ENCODE measurements at places on chromosomes 5 and 9.

DNA sequence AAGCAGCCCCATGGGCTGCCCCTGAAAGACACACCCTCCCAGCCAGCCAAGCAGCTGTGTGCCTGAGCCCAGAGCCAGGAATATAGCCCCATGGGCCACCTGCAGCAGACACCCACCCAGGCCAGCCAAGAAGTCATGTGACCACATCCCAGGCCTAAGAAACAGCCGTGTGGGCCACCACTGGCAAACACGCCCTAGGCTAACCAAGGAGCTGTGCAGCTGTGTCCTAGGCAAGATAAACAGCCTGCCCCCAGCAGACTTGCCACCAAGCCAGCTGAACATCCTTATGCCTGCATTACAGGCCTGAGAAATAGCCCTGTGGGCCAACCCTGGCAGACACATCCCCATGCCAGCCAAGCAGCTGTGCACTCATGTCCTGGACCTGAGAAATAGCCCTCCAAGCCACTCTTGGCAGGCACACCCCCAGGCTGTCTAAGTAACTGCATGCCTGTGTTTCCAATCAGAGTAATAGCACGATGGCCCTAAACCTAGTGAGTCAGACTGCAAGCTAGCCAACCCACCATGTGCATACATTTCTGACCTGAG, 143.0 kb downstream of the ADAMTS6 start:
- no peak for DNase-seq

- no peak for DNase-seq
Observed at GRCh38 chr9:15423231-15423985, 732 bp downstream of the SNAPC3 start.

DNA sequence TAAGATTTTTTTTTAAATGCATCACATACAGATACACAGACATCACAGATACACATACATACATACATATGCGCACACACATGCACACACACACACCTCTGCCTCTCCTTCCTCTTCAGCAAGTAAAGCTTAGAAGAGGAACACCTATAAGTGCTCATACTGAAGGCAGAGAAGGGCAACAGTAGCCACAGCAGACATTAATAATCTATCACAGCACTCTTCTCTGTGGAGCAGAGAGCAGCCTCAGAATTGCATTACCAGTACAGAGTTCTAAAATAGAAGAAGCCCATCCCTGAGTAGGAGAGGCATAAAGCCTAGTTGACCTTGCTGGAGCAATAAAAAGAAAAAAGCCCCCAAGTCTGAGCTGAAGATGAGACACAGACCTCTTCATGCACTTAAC, 110.6 kb downstream of the MLLT3 start:
- no peak for DNase-seq

GRCh38 chr5:90174236-90174635, 235.3 kb downstream of the CETN3 start:
- no peak for DNase-seq

DNA sequence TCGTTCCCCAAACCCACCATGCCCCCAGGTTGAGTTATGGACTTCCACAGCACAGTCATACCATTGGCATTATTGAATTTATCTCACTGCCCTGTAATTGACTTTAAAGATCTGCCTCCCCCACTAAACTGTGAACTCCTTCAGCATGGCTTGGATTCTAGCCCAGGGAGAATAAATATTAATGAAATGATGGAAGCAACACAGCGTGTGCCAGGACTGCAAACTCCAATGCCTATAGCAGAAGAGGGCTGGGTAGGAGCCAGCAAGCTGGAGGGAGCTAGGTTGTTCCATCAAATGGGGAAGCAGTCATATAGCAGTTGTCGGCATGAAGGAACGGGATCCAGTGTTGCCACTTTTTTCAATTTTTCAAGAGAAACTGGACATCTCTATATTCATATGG, 69.0 kb upstream of the MSX2 start:
- DNase-seq, result no peak

DNA sequence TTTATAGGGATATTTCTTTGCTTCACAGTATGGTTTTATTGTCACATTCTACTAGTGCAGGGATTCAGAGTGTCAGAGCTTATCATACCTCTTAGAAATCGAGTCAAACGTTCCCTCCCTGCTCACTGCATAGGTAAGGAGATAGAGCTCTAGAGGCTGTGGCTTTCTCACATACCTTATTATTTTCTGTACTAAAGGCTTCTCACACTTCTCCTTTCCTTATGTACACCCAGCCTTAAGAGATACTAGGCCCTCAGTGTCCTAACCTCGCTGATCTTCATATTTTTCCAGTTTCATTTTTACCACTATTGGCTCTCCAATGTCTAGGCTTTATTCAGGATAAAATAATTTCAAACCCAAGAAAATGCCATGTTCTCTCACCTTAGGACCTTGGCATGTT, 297.3 kb upstream of the RIOK2 start:
- no peak for DNase-seq

- no peak for DNase-seq
Observed at GRCh38 chr5:139569270-139569955, 8.3 kb downstream of the UBE2D2 start.

DNA sequence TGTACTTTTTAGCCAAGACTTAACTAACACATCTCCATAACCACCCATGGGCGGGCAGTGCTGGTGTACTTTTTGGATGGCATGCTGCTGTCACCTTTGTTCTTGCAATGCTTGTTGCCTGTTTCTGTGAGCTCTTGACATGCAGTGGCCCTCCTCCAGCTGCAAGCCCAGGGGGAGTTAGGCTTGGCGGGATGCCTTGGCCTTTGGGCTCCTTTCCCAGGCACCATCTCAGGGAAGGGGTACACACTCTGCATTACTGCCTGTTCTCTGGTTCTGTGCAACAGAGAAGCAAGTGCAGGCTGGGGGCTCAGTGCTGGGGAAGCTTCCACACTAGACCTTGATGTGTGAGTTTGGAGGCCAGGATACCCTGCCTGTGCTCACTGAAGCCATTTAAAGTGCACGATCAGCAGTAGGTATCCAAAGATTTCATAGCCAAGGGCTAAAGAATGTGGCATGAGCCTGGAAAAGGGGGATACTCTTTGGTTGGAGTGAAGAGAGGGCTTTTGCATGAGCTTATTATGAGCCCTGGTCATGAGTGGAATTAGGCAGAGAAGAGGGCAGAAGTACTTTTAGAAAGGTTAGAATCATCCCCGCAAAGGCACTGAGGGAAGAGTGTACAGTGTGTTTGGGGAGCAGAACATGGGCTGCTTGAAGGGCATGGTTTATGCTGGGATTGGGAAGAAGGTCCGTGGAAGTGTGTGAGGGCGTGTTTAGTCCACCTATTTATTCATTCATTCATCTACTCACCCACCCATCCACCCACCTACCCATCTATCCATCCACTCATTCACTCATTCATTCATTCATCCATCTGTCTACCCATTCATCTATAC, 22.5 kb downstream of the PSAT1 start:
- no peak for DNase-seq

DNA sequence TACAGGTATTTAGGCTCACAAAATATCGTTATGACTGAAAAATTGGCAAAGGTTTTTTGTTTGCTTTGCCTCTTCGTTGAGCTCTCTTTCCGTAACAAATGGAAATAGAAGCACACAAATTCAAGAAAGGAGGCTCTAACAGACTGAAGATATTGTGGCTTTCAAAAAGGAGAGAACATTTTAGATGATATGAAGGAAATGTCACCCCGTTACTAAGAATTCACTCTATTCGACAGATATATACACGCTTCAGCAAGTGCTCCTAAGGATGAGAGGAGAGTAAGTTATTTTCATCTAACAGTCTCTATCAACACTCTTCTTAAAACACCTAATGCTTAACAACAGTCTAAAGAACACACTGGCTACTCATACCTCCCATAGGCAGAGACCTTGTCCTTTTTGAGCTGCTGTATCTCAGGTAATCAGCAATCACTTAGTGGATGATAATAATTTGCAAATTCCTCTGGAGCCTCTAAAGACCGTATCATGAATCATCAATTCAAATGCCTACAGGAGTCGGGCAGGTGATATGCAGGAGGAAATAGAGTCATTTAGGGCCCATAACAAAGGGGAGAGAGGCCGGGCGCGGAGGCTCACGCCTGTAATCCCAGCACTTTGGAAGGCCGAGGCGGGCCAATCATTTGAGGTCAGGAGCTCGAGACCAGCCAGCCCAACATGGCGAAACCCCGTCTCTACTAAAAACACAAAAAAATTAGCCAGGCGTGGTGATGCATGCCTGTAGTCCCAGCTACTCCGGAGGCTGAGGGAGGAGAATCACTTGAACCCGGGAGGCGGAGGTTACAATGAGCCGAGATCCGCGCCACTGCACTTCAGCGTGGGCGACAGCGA, 1.4 kb upstream of the HSDL2 start:
- no peak for DNase-seq

GRCh38 chr5:126973193-126973592, 57.2 kb downstream of the MARCHF3 start:
- no peak for DNase-seq

DNA sequence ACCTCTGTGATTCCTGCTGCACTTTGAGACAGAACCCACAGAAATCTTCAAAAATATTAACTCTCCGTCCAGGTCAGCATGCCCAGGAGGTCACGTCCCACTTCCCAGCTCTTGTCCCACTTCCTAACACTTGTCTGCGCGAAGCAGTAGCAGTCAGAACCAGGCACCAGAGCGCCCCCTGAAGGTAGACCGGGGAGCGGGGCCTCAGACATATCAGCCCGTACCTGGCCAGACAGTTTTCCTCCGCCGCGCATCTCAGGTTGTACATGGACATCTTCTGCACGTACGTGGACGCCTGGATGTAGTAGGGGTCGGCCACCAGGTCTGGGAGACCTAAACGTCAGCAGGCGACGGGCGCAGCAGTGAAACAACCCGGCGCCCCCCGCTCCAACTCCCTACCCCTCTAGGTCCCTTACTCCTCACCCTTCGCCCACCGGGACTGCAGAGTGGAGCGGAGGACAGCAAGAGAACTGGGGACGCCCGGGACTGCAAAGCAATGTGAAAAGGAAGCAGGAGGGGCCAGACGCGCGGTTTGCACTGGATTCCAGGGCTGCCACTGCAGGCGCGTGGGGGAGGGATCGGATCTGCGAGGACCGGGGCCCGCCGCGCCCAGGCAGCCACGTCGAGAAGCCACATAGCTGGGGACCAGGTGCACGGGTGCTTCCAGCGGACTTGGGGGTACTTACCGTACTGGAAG, 1.2 kb downstream of the LOX start:
- peak; percentile 86 for DNase-seq

DNA sequence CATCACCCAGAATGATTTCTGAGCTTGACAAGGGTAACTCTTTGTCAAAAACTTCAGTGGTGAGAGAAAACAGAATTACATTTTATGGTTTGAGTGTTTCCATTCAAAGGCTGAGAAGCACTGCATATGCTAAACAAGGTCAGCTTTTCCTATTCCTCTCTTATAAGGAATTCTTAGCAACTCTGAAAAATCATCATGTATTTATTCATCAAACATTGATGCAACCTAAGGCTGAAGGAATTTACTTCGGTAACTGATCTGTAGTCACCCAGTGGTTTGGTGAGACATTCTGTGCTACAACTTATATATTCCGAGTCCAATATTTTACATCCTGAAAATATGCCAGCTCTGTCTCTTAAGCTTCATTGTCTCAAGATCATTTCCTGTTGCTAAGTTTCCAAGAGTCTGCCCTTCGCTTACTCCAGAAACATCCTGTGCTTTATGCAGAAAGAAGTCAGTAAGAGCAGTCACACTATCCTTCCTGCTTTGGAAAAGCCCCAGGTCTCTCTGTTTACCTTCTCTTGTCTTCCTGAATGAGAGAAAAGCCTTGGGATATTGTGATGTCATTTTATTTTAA, 176.6 kb upstream of the TBCA start:
- DNase-seq, result no peak

- no peak for DNase-seq
Observed at GRCh38 chr9:71676460-71676859, 91.9 kb downstream of the CEMIP2 start.

DNA sequence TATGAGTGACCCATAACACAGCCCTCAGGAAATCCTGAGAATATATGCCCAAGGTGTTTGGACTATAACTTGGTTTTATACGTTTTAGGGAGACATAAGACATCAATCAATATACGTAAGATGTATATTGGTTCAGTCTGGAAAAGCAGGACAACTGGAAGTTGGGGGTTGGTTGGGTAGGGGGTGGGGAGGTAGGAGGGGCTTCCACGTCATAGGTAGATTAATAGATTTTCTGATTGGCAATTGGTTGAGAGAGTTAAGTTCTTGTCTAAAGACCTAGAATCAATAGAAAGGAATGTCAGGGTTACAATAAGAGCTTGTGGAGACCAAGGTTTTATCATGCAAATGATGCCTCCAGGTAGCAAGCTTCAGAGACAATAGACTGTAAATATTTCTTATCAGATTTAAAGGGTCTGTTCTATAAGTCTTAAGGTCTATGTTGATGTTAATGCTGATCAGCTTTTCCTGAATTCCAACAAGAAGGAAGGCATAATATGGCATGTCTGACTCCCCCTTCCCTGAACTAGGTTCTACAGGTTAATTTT, 2267.7 kb upstream of the ACO1 start:
- no peak for DNase-seq

DNA sequence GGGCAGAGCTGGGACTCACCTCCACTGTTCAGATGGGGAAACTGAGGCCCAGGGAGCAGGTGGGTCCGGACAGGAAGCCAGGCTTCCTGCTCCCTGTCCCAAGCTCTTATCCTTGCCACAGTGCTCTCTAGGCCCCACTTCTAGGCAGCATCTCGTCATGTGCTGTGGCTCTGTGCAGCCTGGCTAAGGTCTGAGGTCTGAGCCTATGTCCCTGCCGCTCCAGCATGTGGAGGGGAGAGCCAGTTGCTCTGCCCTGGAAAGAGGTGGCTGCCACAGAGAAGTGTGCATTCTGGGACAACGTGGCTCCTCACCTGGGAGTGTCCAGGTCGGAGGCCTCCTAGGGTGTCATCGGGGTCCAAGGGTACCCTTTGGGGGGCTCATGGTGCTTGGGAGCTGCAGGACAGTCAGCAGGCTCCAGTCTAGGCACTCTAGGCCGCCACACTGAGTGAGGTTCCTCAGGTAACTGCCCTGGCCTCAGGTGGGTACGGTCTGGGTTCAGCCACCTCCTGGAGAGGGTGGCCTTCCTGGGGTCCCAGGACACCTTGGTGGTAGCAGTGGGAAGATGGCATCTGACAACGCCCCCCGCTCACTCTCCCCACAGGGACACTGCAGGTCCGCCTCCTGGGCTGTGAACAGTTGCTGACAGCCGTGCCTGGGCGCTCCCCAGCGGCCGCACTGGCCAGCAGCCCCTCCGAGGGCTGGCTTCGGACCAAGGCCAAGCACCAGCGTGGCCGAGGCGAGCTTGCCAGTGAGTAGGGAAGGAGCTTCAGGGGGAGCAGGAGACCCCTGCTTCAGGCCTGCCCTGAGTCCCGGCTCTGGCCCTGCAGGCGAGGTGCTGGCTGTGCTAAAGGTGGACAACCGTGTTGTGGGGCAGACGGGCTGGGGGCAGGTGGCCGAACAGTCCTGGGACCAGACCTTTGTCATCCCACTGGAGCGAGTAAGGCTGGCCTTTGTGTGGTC, 10.4 kb downstream of the PKN3 start:
- no peak for DNase-seq

GRCh38 chr9:112233769-112234168, 58.7 kb upstream of the SUSD1 start:
- no peak for DNase-seq

All from nephron progenitor cell (in vitro differentiated cells).